ENCODE measurements at places on chromosomes 13 and 19.
A peak's percentile ranks its signal among the peaks of the same experiment; 100 is the strongest.

- DNase-seq = peak; percentile 86
Observed at GRCh38 chr13:113410472-113411201, 42.7 kb downstream of the ADPRHL1 start.

DNA sequence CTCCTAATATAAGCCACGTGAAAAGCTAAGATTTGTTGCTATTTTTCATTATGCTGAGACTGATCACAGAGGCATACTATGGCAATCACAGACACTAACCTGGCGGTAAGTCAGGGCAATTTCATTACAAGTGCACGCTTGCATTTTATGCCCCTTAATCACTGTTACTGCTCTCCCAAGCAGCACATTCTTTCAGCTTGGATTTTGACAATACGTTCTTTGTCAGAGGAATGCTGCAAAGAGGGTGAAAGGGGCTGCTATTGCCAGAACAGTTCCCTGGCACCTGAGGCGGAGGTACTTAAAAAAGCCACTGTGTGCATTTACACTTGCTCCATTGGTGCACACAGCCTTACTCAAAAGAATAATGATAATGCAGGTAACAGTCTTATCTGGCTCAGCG, 346.6 kb downstream of the RFC3 start:
- DNase-seq = peak; percentile 76

DNA sequence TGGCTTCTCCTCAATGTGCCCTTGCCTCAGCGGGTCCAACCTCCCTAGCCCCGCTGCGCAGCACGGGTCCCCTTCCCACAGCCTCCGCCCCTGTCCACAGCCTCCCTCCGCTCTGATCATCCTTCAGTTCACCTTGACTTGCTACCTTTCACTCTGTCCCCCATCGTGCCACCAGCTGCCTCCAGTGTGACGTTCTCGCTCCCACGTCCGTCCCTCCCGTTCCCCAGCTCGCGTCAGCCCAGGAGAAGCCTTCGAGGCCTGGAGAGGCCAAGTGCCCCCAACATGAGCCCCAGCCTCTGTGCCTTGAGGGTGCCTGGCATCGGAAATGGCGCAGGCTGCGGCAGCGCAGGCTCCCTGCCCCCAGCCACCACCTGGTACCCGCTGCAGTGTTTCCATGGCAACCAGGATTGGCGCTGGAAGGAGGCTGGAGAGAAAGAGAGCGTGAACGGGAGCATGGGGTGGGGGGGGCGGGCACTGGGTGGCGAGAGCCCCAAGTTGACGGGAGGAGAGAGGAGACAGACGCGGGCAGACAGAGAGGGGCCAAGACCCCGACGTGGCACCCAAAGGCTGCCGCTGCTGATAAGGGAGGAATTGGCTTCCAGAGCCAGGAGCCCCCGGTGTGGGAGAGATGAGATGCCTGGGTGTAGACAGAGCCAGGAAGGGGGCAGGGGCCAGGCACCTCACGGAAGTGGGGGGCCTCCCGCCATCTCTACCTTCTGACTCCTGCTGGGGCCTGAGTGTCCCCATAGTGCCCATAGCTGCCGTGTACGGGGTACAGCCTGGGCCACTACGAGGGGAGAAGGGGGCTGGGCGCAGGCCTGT, 844 bp upstream of the ASPDH start:
- DNase-seq = no peak

- DNase-seq = no peak
Observed at GRCh38 chr19:47545061-47545948, 27.6 kb downstream of the ZNF541 start.

DNA sequence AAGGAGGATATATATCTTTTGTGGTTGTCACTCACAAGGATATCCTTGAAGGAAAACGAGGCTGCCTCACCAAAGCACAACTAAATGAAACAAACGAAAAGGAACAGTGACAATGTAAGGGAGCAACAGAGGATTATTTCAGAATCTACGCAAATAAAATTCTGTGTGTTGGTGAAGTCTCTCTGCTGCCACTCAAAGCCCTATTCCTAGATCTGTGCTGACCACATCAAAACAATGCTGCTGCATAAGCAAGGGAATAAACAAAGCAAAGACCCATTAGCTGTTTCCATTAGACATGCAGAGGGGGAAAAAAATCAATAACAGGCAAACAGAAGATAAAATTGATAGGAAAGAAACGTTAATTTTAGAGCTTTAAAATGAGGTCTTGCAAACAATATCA, 204.4 kb downstream of the MZT1 start:
- DNase-seq = no peak

- peak; percentile 56 for DNase-seq
Observed at GRCh38 chr13:32019612-32020233, 11.9 kb upstream of the FRY start.

DNA sequence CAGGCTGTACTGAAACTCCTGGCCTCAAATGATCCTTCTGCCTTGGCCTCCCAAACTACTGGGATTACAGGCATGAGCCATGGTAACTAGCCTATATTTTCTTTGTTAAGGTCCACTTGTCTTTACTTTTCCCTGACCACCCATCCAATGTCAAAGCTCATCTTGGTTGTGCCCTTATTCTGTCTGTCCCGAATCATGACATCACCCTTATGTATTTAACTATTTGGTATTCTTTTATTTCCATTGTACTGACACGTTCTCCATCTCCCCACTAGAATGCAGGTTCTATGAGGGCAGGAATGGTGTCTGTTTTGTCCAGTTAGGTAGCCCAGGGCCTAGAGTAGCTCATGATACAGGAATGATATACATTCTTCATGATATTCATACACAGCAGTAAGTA, 104.8 kb downstream of the ZNF536 start:
- DNase-seq = no peak

DNA sequence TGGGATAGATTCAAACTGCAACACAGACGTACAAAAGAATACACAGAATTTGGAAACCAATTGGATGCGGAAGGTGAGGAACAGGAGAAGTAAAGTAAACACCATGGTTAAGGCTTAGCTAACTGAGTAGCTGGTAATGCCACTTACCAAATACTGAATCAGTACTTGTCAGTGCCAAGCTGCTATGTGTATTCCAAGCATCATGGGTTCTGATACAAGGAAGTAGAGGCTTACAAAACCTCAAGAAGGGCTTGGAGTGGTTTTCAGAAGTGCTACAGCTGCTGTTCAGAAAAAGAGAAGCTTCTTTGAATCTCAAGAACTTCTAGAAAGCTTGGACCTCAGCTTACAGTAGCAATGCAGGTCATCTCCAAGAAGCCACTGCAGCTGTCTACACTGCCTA, 35.9 kb upstream of the DCT start:
- no peak for DNase-seq

GRCh38 chr19:32869369-32869965, at the start of gene SLC7A9:
Gene SLC7A9 (minus strand): TSS chr19:32869767. CDS start chr19:32868534, 1,233 bp downstream.
- DNase-seq = peak; percentile 22

DNA sequence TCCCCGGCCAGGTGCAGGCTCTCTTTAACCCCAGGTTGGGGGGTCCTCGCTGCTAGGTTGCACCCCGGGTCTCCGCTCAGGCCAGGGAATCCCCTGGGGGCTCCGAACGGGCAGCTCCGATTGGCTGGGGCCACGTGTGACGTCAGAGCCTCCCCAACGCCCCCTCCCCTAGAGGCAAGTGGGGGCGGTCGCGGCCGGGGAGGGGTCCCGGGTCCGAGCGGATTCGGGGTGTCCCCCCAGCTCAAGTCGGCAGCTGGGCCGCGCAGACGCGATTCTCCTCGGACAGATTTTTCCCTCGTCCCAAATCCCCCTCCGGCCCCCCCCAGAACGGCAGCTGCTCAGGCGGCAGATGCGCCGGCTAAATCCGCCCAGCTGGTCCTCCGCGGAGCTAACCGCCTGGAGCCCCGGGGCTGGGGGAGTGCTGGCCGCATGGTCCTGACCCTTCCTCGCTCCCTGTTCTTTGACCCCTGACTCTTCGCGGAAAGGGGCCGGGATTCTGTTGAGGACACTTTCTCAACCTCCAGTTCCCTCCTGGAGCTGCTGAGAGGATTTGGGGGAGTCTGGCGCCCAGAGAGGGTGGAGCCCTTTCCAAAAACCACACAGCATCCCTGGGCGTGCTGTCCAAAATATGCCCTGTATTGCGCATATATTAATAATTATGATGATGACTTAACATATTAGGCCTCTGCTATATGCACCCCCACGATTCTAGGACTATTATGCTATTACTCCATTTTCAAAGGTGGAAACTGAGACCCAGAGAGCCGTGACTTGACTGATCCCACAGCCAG, 25.4 kb upstream of the SEMA6B start:
- no peak for DNase-seq

GRCh38 chr19:41296433-41296871, 13.5 kb upstream of the CCDC97 start:
- peak; percentile 9 for DNase-seq

DNA sequence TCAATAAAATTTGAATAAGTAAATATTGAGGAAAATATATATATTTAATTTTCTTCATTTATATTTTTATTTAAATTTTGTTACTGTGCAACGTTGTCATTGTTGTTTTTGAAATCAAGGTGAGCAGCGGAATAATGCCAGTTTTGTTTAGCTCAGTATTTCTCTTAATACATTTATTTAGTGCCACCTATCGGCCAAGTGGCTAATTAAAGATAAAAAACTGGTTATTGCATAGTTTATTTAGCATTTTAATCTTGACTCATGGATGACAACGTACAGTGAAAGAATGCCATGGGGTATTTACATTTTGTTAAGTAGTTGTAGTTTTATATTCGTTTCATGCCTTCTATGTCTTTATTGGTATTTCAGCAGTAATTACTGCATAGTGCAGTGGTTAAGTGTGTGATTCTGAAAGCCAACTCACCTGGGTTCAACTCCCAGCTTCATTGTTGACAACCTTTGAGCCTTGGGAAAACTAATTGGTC, 265.9 kb downstream of the MYO16 start:
- DNase-seq = peak; percentile 63

Data from renal cortical epithelial cell (primary cell).